ENCODE measurements at places on chromosomes 7 and 10.

- DNase-seq = peak; percentile 82
These were observed 99.3 kb downstream of the FAM53B start for GRCh38 chr10:124644771-124645415.

DNA sequence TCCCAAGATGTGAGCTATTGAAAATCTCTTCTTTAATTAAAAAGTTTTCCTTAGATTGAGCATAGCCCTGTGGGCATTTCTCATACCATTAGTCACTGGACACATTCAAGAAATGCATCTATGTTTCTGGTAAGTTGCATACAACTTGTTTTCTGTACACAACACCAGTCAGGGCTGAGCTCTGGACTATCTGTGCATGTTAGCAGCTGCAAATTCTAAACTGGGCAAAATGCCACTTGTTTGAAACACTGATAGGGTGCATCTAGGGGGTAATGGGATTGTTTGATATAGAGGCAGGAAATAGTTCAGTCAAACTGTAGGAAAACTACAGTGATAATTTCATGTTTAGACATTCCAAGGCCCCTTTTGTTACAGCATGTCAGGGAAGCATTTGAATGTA is 145.6 kb upstream of the NPY start:
- no peak for DNase-seq

- DNase-seq = no peak
These were observed 1.1 kb downstream of the AHR start for GRCh38 chr7:17299483-17299991.

DNA sequence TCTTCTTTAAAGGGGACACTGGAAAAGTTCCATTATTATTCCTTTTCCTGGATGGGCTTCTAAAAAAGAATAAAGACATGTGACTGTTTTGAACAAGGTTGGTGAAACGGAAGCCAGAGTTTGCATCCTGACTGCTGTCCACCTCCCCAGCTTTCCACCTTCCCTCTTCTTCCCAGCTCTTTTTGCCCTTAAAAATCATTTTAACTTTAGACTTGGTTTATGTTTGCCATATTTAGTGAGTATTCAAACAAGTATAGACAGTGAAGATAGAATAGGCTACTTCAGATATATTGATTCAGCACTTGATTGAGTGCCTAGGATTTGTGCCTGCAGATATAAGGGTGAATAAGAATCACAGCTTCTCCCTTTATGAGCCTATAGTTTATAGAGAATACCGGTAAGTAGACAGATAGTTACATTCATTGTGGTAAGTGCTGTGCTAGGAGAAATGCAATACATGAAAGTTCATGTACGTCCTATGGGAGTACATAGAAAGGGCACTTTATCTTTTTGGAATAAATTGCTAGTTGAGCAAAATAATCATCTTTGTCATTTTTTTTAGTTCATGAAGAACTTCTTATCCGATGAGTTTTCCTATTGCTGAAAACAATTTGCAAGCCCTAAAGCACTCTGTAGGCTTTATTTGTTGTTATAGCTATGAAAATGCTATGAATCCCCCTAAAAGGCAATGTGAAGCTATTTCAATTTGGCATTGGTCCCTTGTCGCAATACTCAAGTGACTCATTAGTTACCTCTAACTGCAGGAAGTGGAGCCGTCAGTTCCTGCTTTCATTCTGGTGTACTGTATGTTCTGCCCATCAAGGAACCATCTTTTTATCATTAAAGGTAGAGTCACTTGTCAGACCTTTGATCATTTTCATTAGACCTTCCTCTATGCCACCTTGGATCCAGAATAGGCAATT is 57.2 kb upstream of the STRIP2 start:
- no peak for DNase-seq

DNA sequence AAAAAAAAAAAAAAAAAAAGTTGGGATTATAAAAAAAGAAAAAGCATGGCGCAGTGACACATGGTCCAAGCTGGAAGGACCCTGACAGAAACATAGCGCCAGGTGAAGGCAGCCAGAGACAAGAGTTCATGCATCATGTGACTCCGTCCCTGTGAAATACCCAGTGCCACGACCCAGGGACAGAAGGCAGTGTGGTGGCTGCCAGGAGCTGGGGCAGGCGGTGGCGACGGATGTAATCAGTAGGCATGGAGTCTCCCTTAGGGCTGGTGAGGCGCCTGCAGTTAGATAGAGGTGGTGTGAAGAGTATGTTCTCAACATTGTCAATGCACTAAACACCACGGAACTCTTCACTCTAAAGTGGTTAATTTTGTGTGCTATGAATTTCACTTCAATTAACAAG is 43.9 kb downstream of the STK32C start:
- DNase-seq = peak; percentile 25

GRCh38 chr7:105652359-105652993 is 71.2 kb upstream of the EFCAB10 start:
- peak; percentile 89 for DNase-seq

DNA sequence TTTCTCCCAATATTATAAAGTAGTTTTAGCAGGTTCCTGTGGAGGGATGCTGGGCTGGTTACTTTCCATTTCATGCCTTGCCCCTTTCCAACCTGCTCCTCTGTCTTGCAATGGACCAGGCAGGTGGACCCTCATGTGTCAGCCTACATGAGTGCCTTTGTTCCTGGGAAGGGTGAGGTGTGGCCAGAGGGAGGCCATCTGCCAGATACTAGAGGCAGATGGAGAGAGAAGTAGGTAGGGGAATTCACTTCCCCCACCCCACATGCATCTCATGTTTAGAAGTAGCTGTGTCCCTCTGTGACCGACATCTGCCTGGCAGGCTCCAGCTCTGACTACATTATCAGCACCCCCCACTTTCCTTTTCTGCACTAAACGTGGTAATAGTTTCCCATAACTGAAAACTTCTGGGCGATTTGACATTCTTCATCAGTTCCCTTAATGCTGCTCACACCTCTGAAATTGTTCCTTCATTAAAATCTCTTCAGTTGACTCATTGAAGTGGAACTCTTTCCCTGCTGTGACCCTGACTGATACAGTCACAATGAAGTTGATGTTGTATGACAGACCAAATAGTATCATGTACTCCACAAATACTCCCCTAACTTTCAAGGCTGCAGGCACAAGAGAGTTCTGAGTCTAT is 396.3 kb upstream of the FZD8 start:
- DNase-seq = no peak

DNA sequence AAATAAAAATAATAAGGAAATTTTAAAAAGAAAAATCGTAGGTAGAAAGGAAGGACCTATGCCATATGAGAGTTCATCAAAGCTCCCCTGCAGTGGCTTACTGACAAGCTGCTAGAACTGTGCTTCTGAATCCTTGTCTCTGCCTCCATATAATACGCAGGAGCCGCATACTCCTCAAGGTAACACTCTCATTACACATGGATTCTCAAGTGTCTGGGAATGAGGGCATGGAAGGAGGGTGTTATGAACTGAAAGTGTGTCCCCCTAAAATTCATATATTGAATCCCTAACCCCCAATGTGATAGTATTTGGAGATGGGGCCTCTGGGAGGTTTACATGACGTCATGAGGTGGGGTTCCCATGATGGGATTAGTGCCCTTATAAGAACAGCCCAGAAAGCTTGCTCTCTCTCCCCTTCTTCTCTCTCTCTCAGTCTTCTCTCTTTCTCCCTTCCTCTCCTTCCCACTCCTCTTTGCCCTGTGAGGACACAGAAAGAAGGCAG is 35.2 kb downstream of the CREB3L2 start:
- no peak for DNase-seq

DNA sequence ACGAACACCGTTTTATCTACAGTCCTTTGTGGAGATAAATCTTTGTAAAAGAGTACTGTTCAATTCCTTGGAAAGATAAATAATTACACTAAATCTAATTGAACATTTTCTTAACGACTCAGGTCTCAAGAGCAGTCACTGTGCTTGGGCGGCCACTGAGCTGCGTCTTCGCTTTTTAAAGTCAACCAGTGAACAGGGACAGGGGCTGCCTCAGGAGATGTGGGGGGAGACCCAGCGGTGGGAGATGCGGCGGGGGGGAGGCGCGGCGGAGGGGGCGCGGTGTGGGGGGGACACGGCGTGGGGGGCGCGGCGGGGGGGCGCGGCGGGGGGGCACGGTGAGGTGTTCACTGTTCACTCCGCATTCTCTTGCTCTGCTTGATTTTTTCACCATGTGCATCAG is 39.8 kb downstream of the CAMK2B start:
- DNase-seq = peak; percentile 38

GRCh38 chr7:105013816-105014692 is at the start of gene KMT2E:
TSS of gene KMT2E (plus strand) at chr7:105014205. CDS start at chr7:105040953, 26,748 bp downstream.
- peak; percentile 98 for DNase-seq

DNA sequence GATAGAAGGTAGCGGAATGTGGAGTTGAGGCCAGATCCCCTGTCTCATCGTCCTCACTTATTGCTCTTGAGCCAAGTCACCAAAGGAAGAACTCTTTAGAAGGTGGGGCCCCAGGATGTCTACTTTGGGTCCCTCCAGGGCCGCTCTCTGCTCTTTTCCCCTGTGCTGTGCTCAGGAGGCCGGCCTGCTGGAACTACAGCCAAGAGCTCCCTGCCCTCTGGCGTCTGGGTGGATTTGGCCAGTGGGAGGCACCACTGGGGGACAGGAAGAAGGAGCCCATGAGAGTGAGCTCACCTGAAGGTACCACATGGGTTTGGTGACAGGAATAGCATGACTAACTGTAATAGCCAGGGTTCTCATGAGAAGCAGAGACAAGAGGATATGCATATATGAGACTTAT is 97.7 kb upstream of the FAM180A start:
- DNase-seq = no peak

GRCh38 chr7:1663857-1664651 is 6.0 kb upstream of the ELFN1 start:
- peak; percentile 73 for DNase-seq

- no peak for DNase-seq
These were observed 20.8 kb downstream of the ZDHHC16 start for GRCh38 chr10:97466755-97467154.

DNA sequence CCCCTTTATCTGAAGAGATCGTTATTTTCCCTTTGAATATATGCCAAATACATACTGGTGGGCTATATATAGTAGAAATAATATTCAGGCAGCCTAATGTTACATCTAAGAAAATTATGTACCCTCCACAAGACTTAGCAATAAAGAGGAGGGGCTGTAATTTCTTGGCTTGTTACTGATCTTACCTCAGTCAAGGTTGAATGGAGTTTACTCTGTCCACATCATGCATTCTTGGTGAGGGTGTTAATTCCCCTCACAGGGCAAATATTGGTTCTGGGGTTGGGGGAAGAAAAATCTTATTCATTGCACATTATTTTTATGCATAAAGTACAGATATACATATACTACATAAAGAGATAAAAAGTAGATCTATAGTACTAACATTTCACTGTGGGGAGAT is 145.8 kb upstream of the ANK3 start:
- DNase-seq = no peak

All from spleen (tissue), 13 donors.